ENCODE measurements at places on chromosomes 12 and 14. TPM values are rescaled to one million over a fixed set of nuclear protein-coding genes. Genes with fewer than 3 reads are reported as not detected.

DNA sequence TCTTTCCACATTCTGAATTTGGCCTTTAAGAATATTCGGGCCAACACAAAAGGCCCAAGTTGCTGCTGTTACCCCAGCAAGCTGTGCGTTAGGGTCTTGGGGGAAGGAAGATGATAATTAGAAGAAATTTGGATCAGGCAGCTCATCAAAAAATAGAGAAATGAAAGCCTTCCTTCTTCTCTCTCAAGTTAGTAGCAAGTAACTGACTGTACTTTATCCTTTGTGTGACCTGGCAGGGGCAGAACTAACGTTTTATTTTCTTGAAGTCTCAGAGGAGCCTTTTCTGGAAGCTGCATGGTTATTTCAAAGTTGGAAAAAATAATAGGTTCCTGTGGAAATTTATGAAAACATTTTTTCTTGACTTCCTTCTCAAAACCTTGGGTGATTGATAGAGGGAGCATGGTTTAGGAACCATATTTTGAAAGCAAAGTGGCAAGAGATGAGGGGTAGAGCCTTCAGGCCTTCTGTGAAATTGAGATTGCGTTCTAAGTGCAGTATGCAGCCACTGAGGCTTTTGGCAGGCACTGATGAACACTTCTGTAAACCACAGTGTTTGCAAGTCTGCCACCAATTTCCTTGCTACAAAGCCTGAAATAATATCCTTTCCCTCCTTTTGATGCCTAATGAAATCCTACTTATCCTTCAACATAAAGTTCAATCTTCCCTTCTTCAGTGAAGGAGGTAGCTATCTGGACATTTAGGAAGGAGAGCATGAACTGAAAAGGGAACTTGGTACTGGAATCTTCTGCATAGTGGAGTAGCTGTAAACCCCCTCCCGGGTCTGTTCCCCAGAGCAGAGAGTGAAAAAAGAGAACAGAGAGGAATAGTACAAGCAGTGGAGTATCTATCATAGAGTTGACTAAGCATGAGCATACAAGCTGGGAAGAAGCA lies 123.2 kb downstream of the FGD4 start:
- DNase-seq: no peak

DNA sequence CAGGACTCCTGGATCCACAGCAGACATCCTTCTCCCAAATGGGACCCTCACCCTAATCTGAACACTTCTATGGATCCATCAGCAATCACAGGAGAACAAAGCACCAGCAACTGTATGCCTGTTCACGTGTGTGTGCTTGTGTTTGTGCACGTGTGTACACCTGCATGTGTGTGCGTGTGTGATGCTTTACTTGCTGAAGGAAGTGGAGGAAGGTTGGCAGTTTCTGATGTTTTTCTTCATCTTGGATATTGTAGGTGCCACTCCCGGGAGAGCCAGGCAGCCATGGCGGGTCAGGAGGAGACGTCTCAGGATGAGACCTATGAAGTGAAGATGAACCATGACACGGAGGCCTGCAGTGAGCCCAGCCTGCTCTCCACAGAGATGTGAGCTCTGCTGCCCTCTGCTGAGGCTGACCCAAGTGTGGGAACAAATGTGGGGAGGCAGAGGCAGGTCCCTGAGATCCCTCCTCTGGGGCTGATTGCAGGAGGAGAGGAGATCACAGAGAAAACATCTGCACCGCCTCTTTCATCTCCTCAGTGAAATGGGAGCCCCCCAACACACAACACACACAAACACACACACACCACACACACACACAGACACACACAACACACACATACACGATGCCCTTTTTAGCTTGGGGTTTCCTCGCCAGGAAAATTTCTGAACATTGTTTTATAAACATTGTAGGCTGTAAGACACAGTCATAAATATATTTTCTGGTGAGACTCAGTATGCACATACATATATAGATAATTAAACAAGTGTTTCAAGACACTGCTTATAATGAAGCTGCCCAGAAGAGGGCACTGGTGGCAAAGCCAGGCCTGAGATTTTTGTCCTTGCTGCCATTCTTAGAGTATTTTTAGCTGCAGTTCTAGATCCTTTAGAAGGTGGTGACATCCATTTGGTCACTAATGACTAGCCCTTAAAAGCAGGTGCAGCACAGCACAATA lies 112.2 kb upstream of the FKBP4 start:
- no peak for DNase-seq

GRCh38 chr12:95608252-95609033 lies 57.2 kb upstream of the USP44 start:
- DNase-seq: no peak

DNA sequence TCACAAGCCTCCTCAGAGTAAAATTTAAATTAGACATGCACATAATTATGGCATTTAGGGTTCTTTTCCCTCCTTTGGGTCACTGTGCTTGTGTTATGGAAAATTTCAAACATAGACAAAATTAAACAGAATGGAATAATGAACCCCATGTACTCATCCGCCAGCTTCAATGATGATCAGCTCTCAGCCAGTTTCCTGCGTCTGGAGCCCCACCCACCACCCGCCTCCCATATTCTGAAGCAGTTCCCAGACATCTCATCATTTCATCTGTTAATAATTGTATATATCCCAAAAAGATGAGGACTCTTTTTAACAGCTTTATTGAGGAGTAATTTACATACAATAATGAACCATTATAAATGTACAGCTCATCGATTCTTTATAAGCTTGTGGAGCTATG lies 128.2 kb downstream of the EML1 start:
- DNase-seq: no peak

GRCh38 chr12:124867401-124867930 lies 3.8 kb upstream of the SCARB1 start:
- no peak for DNase-seq

- DNase-seq: no peak
Measured at GRCh38 chr12:96670334-96670899, 181.0 kb downstream of the CFAP54 start.

GRCh38 chr12:5971194-5971850 lies 26.3 kb upstream of the ANO2 start:
- DNase-seq: peak; percentile 3

DNA sequence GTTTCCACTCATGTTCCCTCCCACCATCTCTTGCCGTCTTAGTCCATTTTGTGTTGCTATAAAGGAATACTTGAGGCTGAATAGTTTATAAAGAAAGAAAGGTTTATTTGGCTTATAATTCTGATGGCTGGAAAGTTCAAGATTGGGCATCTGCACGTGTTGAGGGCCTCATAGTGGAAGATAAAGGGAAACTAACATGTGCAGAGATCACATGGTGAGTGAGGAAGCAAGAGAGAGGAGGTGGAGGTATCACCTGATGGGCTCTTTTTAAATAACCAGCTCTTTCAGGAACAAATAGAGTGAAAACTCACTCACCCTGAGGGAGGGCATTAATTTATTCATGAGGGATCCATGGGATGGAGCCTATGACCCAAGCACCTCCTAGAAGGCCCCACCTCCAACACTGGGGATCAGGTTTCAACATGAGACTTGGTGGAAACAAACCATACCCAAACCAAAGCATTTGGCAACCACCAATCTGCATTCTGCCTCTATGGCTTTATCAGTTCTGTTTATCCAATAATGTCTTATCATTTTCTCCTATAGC lies 29.5 kb downstream of the MYO1H start:
- DNase-seq: no peak

- no peak for DNase-seq
Measured at GRCh38 chr12:18886962-18887361, 149.0 kb downstream of the CAPZA3 start.

- DNase-seq: no peak
Measured at GRCh38 chr12:70082997-70083676, 160.1 kb upstream of the CNOT2 start.

- no peak for DNase-seq
Measured at GRCh38 chr12:104567832-104568486, 111.2 kb downstream of the CHST11 start.

DNA sequence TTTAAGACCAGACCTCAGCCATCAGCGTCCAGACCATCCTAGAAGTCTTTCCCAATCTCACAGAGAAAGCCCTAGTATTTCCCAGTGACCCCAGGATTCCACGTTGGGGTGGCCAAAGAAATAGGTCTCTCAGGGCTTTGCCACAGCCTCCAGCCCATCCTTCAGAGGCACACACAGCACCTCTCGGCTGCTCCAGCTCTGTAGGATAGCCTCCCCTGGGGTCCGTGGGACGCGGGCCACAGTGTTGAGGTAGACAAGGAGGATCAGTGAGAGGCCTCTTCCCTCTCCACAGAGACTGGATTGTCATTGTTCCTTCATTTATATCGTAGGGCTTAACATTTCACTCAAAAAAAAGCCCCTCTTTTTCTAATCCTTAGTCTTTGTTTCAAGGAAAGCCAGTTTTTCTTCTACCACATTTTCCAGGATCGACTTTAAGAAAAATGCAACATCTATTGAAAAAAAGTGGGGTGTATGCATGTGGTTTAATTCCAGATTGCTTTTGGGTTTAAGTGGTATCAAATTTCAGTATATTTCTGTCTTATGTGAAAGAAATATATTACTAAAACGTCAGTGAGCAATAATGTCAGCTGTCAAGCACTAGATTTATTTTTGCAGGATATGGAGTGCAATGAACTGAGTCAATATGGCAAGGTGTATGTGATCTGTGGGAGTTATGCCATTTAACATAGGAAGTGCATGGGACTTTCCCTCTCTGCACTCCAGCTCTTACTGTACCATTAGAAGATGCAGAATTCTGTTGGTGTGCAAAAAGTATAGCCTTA lies 187.5 kb downstream of the MSRB3 start:
- no peak for DNase-seq

GRCh38 chr14:100341301-100342031 lies 18.3 kb downstream of the SLC25A47 start:
- no peak for DNase-seq

GRCh38 chr12:88856201-88856600 lies 275.9 kb upstream of the KITLG start:
- DNase-seq: no peak

DNA sequence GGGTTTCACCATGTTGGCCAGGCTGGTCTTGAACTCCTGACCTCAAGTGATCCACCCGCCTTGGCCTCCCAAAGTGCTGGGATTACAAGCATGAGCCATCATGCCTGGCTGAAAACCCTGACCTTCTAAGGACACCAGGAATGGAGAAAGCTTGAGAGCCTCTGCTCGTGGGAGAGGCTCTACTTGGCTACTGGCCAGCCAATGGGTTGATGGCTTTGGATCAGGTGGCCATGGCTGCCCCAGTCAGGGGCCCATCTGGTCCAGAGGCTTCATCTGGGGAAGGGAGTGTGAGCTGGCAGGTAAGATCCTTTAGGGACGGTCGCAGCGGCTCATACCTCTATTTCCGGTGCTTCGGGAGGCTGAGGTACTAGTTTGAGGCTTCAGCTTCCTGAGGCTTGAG lies 42.5 kb upstream of the PPP1CC start:
- no peak for DNase-seq

DNA sequence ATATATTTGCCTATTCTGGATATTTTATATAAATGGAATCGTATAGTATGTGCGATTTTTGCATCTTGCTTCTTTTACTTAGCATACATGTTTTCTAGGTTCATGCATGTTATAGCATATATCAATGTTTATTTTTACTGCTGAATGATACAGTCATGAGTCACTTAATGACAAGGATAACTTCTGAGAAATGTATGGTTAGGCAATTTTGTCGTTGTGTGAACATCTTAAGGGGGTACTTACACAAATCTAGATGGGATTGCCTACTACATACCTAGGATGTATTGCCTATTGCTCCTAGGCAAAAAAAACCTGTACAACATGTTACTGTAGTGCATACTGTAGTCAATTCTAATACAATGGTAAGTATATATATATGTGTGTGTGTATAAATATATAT lies 8.8 kb downstream of the USP15 start:
- no peak for DNase-seq

GRCh38 chr14:32339188-32339587 lies 10.1 kb downstream of the AKAP6 start:
- no peak for DNase-seq

DNA sequence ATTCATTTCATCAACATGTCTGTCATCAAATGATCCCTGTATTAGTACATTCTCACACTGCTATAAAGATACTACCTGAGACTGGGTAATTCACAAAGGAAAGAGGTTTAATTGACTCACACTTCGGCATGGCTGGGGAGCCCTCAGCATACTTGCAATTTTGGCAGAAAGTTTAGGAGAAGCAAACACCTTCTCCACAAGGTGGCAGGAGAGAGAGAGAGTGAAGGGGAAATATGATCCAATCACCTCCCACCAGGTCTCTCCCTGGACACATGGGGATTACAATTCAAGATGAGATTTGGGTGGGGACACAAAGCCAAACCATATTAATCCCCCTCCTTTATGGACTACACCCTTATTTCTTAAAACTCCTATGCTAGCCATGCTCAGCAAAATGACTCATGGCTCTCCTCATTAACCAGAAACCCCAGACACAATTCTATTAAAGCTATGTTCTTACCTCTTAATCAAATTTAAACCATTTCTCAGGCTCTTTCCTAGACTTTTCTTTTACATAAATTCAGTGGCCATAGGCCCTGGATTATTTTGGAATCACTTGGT lies 932.3 kb downstream of the FLRT2 start:
- no peak for DNase-seq

- no peak for DNase-seq
Measured at GRCh38 chr14:35333797-35334743, 41.9 kb downstream of the PSMA6 start.

- peak; percentile 34 for DNase-seq
Measured at GRCh38 chr14:23539248-23540140, 12.1 kb downstream of the ZFHX2 start.

DNA sequence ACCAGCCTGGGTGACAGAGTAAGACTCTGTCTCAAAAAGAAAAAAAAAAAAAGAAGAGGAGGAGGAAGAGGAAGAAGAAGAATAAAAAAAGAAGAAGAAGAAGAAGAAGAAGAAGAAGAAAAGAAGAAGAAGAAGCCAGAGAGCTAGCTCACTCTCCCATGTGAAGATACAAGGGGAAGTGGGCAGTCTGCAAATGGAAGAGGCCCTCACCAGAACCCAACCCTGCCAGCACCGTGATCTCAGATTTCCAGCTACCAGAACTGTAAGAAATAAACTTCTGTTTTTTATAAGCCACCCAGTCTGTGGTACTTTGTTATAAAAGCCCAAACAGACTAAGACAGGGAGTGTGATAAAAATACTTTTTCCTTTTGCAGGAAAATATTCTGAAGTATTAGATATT lies 130.7 kb downstream of the ETNK1 start:
- no peak for DNase-seq

The GALNT16 gene
- total RNA-seq: 9.5 TPM

The COX8C gene
- not detected for total RNA-seq

The CHD8 gene
- 147 TPM for total RNA-seq

The SMOC1 gene
- total RNA-seq: 10.9 TPM

The PTPRB gene
- 0.55 TPM for total RNA-seq

The TRMT61A gene
- 10.7 TPM for total RNA-seq

The FKBP4 gene
- 149 TPM for total RNA-seq

The NAB2 gene
- total RNA-seq: 13.8 TPM

The HOXC12 gene
- not detected for total RNA-seq
